ENCODE measurements at places on chromosomes 7 and 10.
A peak's percentile ranks its signal among the peaks of the same experiment; 100 is the strongest.

DNA sequence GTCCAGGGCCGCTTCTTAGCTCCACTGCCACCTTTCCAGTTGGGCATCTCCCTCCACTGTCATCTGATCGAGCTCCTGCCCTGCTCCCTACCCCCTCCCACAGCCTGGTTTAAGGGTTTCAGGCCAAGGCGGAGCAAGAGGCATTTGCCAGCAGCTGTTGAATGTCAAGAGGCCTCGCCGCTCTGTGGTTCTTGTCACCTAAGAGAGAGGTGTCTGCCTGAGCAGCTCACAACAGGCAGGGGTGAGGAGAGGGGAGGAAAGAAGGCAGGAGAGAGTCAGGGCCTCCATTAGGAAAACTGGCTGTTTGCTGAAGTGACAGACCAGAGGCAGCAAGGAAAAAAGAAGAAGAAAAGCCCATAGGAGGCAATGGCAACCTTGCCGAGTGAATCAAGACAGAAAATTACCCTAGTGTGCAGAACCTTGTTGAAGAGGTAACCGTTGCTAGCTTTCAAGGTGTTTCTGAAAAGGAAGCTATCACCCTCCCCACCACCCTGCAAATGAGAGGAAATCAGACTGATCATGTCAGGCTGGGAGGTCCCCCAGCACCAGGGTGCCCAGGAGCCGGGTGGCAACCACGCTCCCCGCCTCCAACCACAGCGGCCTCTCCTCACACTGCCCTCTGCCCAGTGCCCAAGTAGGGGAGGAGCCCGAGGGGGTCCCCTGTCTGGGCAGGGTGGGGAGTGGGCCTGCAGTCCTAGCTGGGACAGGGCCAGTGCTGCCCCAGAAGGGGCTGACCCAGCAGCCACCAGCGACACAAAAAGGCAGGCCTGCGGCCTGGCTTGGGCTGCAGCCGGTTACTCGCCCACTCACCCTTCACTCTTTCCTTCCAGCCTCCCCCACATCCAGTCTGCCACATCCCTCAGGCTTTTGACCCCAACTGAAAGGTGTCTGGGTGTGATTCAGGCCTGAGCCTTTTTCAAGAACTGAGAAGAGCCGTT is 7.1 kb downstream of the GATA3 start:
- no peak for DNase-seq

DNA sequence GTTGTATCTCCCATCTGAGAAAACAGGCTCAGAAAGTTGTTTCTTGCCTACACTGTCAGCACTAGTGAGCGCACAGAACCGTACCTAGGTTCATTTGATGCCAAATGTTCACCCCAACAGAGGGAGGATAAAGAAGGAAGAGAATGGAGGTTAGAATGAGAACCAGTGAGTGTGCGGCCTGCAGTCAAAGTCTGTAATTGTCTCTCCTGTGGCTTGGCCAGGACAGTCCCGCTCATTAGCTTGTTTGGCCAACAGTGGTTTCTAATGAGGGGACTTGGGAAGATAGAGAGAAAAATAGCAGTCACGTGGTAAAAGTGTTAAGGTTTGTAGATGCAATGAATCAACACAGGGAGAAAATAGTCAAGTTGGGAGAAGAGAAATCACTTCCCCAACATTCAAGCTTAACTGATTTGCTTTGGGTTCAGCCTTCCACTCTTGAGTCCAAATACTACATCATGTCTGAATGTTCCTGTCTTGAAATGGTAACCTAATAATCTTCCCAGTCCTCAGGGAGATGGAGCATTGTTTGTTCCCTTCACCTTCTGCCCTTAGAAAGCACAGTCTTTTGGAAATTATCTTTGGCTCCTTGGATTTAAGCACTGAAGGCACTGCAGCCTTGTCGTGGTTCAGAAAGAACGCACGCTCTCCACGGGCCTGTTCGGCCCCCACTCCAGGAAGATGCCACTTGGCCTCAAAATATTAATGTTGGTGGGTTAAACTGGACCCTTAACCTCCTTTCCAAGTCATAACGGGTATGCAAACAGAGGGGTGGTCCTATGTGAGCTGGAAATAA is 360.4 kb upstream of the ZNF32 start:
- no peak for DNase-seq

DNA sequence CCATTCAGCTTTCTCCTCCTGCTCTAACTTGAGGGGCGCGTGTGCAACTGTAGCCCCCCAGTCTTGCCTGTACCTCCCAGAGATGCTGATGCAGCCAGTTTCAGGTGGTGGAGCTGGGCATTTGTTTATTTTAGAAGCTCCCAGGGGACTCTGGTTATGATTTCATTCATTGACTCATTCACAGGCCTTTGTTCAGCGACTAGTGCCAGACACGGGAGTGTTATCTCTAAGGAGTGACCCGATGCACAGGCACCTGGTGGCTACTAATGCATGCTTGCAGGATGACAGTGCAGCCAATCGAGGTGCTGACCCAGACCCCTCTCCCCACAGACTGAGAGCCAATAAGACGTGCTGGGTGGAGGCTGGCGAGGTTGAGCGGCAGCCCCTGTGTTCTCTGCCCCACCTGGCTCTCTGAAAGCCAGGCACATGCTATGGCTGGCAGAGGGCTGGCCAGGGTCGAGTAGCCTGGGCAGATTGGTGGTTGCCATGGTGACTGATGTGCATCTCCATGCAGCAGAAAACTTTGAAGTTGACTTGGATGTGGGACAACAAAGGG is 19.7 kb upstream of the SLC18A2 start:
- no peak for DNase-seq

- DNase-seq, result peak; percentile 74
Measured at GRCh38 chr7:142412551-142413193, 154.8 kb upstream of the PRSS58 start.

DNA sequence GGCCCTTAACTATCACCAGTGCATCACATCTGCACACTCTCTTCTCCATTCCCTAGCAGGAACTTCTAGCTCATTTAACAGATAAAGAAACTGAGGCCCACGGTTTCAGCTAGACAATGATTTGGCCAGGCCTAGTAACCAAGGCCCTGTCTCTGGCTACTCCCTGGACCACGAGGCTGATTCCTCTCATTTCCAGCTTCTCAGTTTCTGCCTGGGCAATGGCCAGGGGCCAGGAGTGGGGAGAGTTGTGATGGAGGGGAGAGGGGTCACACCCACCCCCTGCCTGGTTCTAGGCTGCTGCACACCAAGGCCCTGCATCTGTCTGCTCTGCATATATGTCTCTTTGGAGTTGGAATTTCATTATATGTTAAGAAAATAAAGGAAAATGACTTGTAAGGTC is 13.5 kb downstream of the AQP1 start:
- DNase-seq, result no peak

GRCh38 chr10:68156373-68157185 is 47.3 kb downstream of the MYPN start:
- peak; percentile 62 for DNase-seq

DNA sequence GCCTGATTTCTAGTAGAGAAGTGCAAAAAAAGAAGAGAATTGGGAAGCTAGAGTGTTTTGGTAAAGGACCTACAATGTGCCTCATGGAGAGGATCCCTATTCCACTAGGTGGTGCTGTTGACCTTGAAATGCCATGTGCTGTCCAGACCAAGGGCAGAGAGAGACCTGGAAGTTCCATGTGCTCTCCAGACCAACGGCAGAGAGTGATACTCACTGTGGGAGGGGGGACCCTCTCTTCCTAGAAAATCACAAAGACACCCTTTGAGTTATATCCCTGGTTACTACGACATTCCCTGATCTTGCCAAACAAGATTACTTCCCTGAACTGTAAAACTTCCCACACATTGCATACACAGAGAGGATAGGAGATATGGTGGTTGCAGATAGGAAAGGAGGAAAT is 212.7 kb upstream of the ZNF804B start:
- peak; percentile 60 for DNase-seq

- DNase-seq, result no peak
Measured at GRCh38 chr7:2928613-2929311, 84.7 kb upstream of the GNA12 start.

DNA sequence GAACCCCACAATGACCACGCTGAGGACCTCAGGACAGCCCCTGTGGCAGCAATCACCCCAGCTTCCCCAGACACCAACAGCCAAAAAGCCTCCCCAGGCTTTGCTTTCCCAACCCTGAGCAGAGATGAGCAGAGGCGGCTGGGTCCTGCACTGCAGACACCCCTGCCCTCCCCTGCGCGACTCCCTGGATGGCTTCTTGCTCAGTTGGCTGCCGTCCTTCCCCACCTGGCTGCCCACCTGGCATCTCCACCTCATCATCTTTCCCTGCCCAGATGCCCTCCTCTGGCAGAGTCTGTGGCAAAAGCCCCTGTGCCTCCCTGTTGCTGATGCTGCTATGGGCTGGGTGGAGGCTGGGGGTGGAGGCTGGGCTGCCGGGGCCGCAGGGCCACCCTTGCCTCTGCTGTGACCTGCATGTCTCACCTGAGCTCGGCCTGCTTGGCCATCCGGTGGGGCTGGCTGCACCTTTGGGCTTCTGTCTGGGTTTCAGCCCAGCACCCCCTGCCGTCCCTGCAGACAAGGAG is 567.7 kb downstream of the TCERG1L start:
- DNase-seq, result no peak

DNA sequence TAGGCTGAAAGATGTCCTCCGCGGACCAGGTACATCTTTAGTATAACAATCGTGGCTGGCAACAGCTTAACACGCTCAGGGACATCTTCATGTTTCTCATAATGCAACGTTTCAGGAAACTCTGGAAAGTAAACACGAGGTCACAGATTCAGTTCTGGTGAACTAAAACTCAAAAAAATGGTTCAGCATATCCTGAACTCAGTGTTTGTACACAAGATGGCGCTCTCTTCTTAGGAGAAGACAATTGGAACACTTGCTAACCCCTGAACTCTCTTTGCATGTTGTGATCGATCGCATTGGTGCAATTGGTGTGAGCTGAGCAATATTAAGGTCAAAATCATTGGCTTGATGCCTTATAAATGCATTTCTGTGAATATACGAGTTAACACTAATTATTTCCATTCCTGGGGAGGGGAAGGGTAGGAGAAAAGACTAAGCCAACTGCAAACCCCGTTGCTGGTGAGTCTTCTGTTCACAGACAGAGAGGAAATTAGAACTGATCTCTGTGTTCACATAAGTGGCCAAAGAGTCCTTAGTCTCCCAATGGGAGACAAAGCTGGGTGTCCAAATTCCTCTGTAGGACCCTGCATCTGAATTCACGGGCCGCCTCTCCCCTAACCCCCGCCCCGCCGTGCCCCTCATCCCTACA is 52.6 kb upstream of the FAM180A start:
- DNase-seq, result peak; percentile 73

GRCh38 chr10:110158051-110159005 is 49.1 kb upstream of the MXI1 start:
- DNase-seq, result no peak

GRCh38 chr10:19800161-19800560 is 16.1 kb upstream of the PLXDC2 start:
- DNase-seq, result no peak

- DNase-seq, result no peak
Measured at GRCh38 chr7:7434329-7434728, 101.3 kb downstream of the COL28A1 start.

- no peak for DNase-seq
Measured at GRCh38 chr10:86103391-86104101, 263.0 kb downstream of the GRID1 start.

DNA sequence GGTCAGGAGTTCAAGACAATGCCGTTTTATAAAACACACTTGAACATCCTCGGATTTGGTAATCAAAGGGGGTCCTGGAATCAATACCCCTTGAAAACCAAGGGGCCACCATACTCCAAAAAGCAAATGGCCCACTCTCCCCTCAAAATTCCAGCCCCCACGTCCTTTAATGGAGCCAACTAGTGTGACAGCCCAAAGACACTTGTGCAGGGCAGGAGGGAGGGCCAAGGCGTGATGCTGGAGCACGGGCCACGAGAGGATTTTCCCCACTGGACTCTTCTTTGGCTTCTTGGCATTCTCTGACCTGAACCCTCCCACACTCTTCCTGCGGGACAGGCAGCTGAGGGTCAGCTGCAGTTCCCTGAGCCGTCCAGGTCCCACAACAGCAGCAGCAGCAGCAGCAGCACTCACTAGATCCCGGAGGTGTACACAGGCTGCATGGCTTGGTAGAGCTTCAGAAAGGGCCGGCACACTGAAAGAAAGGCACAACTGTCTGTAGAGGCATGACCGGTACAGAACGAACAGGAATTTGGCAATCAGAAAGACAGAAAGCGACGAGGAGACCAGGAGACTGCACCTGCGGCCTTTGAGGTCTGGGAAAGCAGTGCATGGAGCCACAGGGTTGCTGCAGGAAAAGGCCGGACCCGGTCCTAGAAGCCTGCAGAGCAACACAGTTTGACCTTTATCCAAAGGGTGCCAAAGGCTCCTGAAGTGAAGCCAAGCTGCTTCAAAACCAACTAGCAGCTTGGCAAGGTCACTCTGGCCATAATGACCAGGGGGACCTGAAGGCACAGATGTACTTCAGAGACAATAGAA is 168.2 kb downstream of the TNS3 start:
- no peak for DNase-seq

- DNase-seq, result no peak
Measured at GRCh38 chr7:35258868-35259522, 5.1 kb upstream of the TBX20 start.

DNA sequence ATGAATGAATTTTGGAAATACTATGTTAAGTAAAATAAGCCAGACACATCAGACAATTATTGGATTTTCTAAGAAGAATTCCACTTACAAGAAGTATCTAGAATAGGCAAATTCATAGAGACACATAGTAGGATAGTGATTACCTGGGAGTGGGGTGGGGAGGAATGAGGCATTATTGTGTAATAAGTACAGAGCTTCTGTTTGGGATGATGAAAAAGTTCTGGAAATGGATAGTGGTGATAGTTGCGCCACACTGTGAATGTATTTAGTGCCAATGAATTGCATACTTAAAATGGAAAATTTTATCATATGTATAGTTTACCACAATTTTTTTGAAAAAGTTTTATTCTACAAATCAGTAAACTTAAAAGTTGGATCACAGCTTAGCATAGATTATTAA is 297.2 kb upstream of the KAT6B start:
- no peak for DNase-seq

GRCh38 chr7:50203521-50203920 is 101.0 kb upstream of the IKZF1 start:
- no peak for DNase-seq

GRCh38 chr7:21908746-21909145 is 37.0 kb downstream of the CDCA7L start:
- DNase-seq, result no peak

DNA sequence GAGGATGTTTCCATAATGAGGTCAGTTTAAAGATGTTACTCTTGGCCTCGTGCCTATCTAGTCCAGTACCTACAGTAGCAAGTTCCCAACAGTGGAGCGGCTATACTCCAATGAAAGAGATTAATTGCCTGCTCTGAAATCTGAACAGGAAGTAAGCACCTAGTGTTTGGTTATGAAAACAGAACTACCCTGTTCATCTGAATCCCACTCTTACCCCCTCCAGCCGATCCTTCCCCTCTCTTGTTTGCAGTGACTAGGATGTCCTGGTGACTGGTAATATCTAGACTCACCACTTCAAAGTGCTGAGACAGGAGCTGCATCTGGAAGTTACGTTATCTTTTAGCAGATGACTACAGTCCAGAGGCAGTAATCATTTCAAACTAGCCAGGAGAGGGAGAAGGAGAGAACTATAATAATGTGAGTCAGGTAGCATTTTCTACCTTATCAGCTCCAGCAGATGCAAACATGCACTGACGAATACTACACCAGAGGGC is 666.7 kb upstream of the NRP1 start:
- DNase-seq, result no peak

Data from hematopoietic multipotent progenitor cell treated with erythropoietin and hydrocortisone succinate and interleukin-3 and kit ligand, for 8 days (in vitro differentiated cells).